ENCODE measurements at places on chromosomes 5 and 9. TPM values are rescaled to one million over a fixed set of nuclear protein-coding genes. Genes with fewer than 3 reads are reported as not detected.

- peak; percentile 32 for DNase-seq
Observed at GRCh38 chr5:127916885-127917573, 166.5 kb upstream of the SLC12A2 start.

- DNase-seq: no peak
Observed at GRCh38 chr5:1134478-1134877, 22.6 kb upstream of the SLC12A7 start.

DNA sequence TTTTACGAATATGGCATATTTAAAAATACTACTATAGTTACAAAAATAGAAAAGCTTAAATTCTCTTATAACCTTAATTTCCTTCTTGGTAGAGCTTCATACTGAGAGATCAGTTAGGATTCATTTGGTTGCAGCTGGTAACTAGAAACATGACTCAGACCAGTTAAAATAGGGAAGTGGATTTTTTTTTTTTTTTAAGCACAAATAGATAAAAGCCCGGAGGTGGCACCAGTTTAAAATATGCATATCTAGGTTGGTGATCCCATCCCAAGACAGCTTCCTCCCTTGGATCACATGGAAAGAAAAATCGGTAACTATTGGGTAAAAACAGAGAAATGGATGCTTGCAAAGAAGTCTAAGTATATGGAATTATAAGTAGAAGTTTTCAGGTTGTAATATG, 1634.3 kb downstream of the MAT2B start:
- no peak for DNase-seq

GRCh38 chr5:9545136-9545991, 511 bp downstream of the SEMA5A start:
- DNase-seq: peak; percentile 16

DNA sequence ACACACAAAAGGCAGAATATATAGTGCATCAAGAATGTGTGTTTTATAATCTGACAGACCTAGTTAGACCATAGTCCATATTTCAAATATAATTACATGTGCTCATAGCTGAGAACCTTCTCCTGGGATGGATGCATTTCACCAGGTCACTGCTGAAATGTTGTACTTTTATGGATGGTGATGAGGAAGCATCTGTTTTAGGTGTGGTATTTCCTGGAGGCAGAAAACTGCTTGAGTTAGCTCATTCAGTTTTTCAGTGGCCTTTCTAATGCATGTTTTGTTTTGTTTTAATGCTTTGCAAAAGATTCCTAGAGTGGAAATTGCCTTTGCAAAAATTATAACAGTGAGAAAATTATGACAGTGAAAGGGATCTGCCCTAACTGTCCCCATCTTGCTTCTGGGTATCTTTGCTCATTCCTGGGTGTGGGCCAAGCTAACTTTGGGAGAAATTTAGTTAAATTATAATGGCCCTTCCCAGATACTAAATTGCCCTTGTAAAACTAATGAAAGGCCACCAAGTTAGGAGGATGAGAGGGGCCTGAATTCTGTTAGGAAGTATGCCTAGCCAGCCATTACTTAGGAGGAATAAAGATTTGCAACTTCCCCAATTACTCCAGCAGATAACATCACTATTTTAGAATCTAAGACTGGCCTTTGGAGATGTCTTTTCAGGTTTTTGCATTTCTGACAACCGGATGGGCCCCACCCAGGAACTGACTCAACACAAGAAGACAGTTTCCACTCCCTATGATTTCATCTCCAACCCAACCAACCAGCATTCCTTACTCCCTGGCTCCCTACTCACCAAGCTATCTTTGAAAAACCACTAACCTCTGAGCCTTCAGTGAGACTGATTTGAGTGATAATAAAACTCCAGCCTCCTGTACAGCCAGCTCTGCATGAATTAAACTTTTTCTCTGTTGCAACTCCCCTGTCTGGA, 7.0 kb upstream of the IL12B start:
- peak; percentile 10 for DNase-seq

GRCh38 chr5:96785326-96786109, 22.2 kb downstream of the ERAP1 start:
- no peak for DNase-seq

- no peak for DNase-seq
Observed at GRCh38 chr9:109473329-109473728, 24.8 kb downstream of the PTPN3 start.

DNA sequence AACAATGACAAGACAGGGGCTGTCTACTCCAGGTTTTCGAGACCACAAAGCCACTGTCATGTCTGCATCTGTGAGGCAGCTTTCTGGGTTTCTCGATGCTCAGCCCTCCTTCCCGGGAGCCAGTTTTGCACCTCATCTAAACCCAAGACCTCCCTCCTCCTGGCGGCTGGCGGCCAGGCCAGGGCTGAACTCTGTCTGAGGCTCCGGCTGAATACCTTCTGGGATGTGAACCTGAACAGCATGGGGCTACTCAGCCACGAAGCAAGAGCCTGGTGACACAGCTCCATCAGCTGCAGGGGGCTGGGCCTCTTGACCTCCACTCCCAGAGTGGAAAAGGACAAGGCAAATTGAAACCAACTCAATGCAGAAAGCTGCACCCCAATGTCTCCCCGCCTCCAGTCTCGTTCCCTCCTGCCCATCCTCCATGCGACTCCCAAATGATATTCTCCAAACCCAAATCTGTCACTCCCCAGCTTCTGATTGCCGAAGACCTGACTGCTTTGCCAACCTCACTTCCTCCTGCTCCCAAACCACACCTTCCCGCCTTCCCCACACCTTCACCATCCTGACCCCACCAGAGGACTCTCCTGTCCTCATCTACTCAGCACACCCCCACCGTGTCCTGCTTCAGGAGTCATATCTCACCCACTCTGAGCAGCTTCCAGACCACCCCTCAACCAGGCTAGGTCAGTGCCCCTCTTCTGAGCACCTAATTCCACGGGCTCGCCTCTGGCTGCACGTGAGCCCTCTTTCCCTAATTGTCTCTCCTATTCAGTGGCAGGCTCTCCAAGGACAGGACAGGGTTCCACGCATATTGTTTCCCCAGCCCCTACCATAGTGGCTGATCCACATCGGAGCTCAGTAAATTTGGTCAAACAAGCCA, 4.5 kb downstream of the ANKS6 start:
- no peak for DNase-seq

DNA sequence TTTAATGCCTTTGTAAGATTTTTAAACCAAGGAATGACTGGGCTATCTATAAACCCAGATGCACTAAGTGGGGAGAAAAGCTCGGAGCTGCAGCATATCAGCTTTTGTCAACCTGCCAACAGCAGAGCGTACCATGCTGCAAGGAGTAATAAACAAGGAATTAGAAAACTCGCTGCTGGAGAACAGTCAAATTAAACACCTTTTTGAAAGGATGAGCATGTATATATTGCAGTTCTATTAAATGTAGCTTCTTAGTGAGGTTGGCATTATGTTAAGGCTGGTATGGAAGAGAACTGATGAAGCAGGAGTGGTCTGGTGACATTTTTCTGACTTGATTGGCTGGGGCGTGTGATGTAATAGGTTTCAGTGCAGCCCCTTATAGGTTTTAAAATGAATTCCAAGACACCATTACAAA, 74.7 kb downstream of the PIK3R1 start:
- peak; percentile 87 for DNase-seq

DNA sequence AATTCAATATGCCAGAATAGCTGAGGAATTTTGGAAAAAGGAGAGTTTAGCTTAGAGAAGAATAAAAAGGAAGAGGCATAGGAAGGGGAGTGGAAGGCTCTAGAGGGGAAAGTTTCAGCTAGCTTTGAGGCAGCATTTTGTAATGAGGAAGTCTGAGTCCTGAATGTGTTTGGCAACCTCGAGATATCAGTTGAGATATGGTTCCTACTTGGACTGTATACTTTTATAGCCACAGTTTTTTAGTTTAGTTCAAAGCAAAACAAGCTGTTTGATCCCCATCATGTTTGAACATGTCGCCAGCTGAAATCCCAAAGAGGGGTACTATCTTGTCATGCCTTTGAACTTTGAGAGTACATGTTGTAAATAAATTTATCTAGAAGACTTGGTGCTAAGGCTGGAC, 559.0 kb upstream of the FTMT start:
- no peak for DNase-seq

DNA sequence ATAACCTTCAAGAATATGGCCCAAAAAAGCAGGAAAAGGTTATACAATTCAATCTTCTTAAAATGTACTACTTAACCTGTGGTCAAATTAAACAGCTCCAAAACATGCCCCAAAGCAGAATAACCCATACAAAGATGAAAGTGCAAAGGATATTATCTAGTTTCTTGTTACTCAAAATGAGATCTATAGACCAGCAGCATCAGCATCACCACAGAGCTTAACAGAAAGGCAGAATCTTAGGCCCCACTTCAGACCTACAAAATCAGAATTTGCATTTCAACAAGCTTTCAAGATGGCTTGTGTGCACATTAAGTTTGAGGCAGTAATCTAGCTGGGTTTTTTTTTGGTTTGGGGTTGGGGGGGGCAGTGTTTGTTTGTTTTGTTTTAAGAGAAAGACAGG, 54.0 kb downstream of the SCAI start:
- DNase-seq: no peak

The MEIKIN gene
- not detected for total RNA-seq

The SLC46A2 gene
- 15.6 TPM for total RNA-seq

The HRCT1 gene
- not detected for total RNA-seq
